CD4-positive, alpha-beta T cell treated with Interleukin-6 for 4 hours (primary cell): ENCODE measurements at places on chromosomes 5 and 9.

DNA sequence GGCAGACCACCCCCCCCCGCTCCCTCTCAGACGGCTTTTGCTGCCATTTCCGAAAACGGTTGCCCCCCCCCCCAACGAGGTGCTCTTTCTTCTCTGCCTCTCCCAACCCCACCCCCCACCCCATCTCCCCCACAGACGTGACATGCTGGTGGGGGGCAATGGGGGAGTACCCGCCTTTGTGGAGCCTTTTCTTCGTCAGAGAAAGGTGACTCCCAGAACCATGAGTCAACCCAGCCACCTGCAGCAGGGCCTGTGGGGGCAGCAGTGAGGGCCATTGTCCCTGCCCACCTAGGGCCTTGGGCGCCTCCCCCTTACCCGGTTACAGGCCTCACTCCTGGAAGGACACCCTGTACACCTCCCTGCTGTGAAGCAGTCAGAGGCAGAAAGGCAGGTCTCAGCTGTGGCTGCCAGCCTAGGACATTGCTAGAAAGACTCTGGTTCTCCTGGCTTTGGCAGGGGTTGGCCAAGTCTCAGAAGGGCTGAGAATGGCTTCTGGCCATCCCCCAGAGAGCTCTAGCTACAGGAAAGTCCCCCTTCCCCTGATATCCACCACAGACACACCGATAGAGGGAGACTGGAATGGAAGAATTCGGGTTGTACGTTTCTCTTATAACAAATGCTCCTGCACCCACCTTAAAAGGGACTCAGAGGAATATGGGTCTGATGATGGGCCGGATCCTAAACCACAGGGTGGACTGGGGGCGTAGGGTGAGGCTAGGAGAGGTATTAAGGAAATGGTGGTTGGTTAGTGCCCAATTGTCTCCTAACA lies 2.2 kb downstream of the DNAJB5 start:
- DNase-seq, result no peak

DNA sequence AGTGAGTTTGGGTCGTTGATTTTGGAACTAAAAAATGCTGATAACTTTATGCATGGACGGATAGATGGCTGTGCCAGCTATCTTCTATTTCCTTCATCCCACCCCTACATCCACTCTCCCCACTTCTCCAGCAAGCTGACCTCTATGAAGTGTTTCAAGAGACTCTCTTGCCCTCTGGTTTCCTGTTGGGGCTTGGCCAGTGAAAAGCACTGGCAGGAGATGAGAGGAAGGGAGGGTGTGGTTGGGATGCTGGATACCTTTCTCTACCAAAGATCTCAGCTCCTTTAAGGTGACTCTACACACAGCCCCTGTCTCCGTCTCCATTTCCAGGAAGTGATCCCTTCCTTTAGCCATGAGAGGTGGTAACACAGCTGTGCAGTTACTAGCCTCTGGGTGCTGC lies 30.0 kb upstream of the JMY start:
- DNase-seq, result no peak

GRCh38 chr9:7479300-7479699 lies 320.3 kb downstream of the DMAC1 start:
- DNase-seq, result no peak

DNA sequence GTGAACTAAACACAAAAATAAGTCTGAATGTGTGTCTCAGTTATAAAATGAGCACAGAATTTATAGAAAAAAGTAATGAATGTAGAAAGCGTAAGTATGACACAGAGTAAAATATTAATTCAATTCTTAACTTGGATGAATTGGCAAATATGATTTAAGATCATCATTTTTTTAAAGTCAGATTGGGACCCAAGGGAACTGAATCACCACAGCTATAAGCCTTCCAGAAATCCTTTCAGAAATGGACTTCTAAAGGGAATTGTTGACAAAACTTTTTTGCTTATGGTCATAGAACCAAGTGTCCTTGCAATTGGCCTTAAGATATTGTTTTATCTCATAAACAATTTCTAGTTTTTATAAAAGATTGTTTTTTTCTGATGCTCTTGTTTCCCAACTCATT lies 495.1 kb upstream of the DAB2 start:
- DNase-seq, result no peak

- DNase-seq, result no peak
Measured at GRCh38 chr9:73667749-73668148, 516.1 kb downstream of the ANXA1 start.

DNA sequence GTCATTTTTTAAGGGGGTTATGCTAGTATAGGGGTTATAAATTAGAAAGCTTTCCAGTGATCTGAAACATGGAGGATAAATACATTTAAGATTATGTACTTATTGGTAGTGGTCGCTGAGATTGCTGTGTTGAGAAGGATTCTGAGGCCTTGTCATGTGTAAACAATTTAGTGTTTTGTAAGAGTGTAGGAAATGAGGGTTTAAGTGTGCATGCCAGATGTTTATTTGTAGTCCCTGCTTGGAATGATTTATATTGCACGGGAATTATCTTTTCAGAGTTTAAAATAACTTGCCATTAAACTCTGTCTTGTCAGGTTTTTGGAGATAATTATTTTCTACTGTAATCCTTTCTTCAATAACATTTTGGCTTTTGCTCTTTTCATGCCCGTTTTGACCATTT lies 19.4 kb downstream of the ZNF618 start:
- DNase-seq, result no peak

- no peak for DNase-seq
Measured at GRCh38 chr5:143426437-143426991, 23.0 kb upstream of the NR3C1 start.

GRCh38 chr5:35626108-35626507 lies 8.4 kb downstream of the SPEF2 start:
- no peak for DNase-seq

- DNase-seq, result no peak
Measured at GRCh38 chr5:67636091-67636490, 439.5 kb upstream of the CD180 start.

- DNase-seq, result no peak
Measured at GRCh38 chr5:138969323-138970002, 94.3 kb upstream of the LRRTM2 start.

DNA sequence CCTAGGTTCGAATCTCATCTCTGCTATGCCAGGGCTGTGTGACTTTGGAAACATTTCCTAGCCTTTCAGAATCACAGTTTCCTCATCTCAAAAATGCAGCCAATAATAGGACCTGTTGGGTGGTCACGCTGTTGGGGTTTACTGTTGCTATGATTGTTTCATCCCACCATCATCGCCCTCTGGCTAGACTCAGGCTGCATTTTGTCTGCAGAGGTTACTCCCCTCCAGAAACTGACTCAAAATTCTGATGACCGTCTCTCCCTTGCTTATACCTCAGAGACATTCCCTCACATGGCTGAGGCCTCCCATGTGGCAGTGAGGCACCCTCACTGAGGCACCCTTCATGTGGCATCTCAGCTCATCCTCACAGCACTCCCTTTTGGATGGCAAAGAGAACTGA lies 61.6 kb downstream of the COL27A1 start:
- no peak for DNase-seq

- no peak for DNase-seq
Measured at GRCh38 chr5:140338336-140338735, 8.1 kb downstream of the HBEGF start.

GRCh38 chr9:98610211-98610610 lies 98.5 kb downstream of the GABBR2 start:
- DNase-seq, result no peak

DNA sequence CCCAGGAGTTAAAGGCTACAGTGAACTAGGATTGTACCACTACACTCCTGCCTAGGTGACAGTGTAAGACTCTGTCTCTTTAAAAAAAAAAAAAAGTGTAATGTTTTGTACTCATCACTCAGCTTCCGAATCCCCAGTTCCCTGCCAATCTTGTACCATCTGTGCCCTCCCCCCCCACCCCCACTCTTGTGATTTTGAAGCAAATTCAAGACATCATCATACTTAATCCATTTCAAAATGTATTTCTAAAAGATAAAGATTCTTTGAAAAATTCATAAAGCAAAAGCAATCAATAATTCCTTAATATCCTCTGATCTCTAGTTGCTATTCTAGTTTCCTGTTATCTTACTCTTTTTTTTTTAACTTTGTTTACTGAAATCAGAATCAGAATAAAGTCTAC lies 34.9 kb upstream of the HMCN2 start:
- DNase-seq, result no peak
